ENCODE measurements at places on chromosomes 4 and X.

DNA sequence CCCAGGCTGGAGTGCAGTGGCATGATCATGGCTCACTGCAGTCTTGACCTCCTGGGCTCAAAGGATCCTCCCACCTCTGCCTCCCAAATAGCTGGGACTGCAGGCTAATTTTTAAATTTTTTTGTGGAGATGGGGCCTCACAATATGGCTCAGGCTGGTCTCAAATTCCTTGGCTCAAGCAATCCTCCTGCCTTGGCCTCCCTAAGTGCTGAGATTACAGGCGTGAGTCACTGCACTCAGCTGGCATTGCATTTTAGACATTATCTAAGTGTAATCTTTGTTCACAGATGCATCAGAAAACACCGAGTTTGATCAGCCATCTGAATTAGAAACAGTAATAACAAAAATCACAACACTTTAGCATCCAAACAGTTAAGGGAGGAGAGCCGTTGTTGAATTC, 53.4 kb upstream of the CBR4 start:
- DNase-seq, result no peak

- no peak for DNase-seq
These were observed 296.0 kb upstream of the SFRP2 start for GRCh38 chr4:154084864-154085263.

- no peak for DNase-seq
These were observed 29.6 kb downstream of the TRIM2 start for GRCh38 chr4:153233761-153234371.

DNA sequence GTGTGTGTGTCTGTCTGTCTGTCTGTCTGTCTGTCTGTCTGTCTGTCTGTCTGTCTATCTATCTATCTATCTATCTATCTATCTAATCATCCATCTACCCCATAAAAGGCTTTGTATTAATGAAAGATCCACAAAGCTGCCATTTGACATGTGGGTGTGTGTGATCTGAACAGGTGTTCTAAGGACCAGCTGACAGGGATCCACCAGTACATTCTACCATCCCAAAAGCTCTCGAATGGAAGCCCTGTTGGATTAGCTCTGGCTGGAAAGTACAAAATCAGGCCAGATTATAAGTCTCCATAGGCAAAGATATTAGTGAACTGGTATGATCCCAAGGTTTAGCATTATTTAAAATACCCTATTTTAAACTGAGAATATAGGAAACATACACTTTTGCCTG, 299.3 kb downstream of the CAMK2D start:
- DNase-seq, result no peak

GRCh38 chr4:181127171-181127570, 1116.0 kb upstream of the TENM3 start:
- DNase-seq, result no peak

DNA sequence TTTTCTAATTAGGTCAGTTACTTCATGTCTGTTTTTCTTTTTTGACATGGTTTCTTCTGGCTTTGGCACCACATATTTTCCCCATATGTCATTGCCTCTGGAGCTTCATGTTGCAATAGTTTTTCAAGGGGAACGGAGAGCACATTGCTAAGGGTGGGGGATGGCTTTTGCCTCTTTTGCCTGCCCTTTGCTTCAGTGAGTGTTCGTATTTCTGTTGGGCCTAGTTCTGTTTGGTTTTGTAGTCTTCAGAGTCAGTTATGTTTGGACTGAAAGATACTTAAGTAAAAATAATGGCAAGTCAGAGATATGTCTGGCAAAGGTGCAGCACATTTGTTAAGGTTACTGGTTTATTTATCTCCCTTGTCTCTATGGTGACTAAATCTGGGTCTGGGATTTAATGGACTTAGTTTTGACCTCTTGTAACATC, 29.1 kb downstream of the FHL1 start:
- no peak for DNase-seq

- no peak for DNase-seq
These were observed 32.7 kb downstream of the SMARCAD1 start for GRCh38 chr4:94240384-94240783.

DNA sequence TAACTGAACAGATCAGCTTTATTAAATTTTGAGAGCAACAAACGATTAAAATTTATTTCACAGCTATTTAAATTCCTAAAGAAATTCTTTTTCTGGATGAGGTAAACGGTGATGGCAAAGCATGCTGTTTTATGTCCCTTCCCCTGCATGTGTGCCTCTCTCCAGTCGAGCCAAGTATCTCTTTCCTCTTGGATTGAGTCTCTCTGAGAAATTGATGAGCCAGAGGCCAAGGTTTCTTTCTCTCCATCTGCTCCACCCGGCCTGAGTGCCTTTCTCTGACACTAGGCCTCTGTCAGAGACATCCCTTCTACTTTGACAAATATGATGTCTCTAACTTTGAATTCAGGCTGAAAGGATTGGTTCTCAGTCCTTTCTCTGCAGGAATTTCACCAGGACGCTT, 42.6 kb upstream of the PARM1 start:
- DNase-seq, result no peak

- DNase-seq, result no peak
These were observed 13.9 kb downstream of the UFSP2 start for GRCh38 chr4:185411849-185412248.

DNA sequence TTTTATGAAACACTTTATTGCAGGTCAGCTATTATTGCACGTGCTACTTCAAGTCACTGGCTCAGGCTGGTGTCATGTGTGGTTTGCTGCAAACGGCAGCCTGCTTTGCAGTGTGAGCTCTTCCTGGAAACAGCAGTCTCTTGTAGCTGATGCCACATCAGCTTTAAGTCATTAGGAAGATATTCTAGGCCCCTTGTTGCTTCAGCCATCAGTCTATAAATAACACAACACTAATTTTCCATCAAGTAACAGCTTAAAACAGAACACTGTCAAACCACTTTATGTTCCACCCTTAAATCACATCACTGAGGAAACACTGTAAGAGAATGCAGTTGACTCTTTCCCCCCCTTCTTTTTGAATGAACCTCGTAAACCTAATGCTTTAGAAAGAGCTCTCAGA, 93.8 kb downstream of the GATB start:
- no peak for DNase-seq

GRCh38 chr4:79185526-79186045, 140.3 kb downstream of the NAA11 start:
- no peak for DNase-seq

- no peak for DNase-seq
These were observed 803.4 kb downstream of the TRIML1 start for GRCh38 chr4:188942606-188943005.

DNA sequence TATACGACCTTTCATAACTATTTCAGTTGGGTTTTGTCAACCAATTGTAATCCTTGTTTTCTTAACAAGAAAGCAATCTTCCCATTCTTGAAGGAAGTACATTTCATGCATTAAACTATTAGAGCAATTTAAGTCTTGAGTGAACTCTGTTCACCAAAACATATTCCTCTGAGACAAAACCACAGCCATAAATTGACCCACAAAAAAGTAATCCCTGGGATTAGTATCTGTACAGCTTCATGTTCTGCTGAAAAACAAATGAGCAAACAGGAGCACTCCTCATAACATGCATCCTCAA, 207.0 kb upstream of the PDE5A start:
- DNase-seq, result no peak

GRCh38 chr4:180280076-180280475, 1963.1 kb upstream of the TENM3 start:
- no peak for DNase-seq

- no peak for DNase-seq
These were observed 23.8 kb downstream of the COL25A1 start for GRCh38 chr4:109278594-109279031.

- no peak for DNase-seq
These were observed 214.8 kb downstream of the SPCS3 start for GRCh38 chr4:176534566-176534965.

- DNase-seq, result no peak
These were observed 109.2 kb downstream of the GUCY2F start for GRCh38 chrX:109372716-109373115.

GRCh38 chr4:94304365-94304971, 38.2 kb downstream of the HPGDS start:
- DNase-seq, result no peak

- no peak for DNase-seq
These were observed 59.6 kb downstream of the FAM193A start for GRCh38 chr4:2595952-2596552.

- no peak for DNase-seq
These were observed 72.7 kb upstream of the BOD1L1 start for GRCh38 chr4:13700021-13700857.

GRCh38 chrX:36407836-36408235, 488.3 kb downstream of the CFAP47 start:
- no peak for DNase-seq

Data from effector memory CD8-positive, alpha-beta T cell (primary cell).